ENCODE measurements at places on chromosomes 11 and 22. TPM values are rescaled to one million over a fixed set of nuclear protein-coding genes. Genes with fewer than 3 reads are reported as not detected.

DNA sequence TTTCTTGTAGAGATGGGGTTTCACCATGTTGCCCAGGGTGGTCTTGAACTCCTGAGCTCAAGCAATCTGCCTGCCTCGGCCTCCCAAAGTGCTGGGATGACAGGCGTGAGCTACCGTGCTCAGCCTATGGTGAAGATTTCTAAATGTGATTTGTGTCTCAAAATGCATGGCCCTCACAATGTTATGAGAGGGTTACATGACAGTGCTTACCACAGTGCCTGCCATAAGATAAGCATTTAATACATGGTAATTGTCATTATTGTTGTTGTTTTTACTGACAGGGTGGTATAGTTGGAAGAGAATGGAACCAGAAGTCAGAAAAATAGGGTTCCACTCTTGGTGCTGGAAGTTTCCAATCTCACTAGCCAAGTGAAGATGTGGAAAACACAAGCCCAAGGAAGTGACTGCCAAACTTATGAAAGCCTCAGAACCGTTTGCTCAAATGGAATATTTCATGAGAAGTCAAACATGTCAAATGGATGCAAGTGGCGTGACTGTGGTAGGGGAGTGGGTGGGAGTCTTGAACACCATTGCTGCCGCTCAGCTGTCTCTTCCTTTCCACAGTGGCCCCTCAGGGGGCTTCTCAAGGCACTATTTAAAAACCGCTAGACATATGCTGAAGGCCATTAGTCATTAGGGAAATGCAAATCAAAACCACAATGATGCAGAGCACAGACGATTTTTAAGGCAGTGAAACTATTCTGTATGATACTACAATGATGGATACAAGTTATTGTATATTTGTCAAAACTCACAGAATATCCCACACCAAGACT lies 29.1 kb upstream of the LMO2 start:
- no peak for DNase-seq

- no peak for DNase-seq
Measured at GRCh38 chr22:31332886-31333285, 13.3 kb downstream of the PATZ1 start.

DNA sequence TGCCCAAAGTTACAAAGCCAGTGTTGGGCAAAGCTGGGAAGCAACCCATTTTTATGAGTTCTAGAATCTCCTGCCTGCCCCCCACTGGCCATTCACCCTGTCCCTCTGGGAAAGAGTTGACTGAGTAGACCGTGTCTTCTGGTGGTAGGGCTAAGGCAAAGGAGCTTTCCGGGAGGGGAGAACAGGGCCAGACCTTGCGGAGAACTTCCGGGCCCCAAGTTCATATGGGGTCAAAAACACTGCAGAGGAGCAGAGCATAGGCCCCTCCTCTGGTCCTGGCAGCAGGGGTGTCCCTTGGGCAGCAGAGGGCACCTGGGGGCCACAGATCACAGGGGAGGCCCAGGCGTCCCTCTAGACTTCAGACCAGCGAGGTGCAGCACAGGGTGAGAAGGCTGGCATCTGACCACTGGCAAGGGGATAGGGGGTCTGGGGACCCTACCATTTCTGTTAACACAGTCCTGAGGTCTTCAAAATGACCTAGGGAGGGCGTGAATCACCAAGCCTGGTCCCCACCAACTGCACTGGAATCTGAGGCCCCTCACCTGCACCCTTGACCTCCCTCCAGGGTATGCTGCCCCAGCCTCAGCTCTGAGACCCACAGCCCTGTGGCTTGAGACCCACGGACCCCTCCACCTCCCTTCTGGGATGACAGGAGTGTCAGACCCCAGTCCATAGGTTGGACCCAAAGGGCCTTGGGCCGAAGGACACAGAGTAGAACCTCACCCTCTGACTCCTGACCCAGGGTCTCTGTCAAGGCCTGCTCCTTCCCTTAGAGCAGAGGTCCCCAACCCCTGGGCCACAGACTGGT lies 1.3 kb upstream of the ARAP1 start:
- no peak for DNase-seq

GRCh38 chr11:118547132-118547531 lies 16.1 kb downstream of the TMEM25 start:
- no peak for DNase-seq

GRCh38 chr22:36129486-36130388 lies 30.8 kb downstream of the APOL3 start:
- no peak for DNase-seq

DNA sequence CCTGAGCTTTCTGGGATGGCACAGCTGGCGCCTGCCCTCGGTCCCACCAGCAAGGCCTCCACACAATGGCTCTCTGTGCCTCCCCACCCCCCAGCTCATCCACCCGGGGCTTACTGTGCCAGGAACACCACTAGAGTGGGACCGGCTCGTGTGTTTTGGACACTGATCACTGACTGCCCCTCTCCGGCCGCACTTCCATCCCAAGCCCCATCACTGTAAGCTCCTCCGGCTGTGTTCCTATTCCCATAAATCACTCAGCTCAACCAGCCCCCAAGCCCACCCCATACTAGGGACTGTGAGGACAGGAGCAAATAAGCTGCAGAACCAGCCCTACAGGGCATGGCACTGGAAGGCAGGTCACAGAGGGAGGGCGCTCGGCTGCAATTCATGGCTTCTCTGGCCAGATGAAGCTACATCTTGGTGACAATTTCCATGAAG lies 7.3 kb downstream of the APBB1 start:
- DNase-seq = no peak

DNA sequence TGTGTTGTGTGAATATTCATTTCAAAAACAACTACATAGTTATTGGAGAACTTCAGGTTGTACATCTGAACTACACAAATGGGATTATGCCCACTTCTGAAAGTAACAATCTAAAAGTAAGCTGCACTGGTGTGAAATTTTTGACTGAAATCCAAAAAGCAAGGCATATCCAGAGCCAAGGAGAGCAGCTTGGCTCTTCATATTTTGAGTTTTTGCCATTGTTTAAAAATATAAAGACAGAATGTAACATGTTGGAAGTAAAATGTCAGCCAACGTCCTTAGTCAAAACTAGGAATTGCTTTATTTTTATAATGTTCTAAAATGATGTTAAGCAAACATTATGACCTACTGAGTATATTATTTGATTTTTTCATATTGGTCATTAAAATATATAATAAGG lies 45.8 kb upstream of the NOX4 start:
- no peak for DNase-seq

GRCh38 chr22:23519442-23520157 lies 60.5 kb downstream of the IGLL1 start:
- no peak for DNase-seq

DNA sequence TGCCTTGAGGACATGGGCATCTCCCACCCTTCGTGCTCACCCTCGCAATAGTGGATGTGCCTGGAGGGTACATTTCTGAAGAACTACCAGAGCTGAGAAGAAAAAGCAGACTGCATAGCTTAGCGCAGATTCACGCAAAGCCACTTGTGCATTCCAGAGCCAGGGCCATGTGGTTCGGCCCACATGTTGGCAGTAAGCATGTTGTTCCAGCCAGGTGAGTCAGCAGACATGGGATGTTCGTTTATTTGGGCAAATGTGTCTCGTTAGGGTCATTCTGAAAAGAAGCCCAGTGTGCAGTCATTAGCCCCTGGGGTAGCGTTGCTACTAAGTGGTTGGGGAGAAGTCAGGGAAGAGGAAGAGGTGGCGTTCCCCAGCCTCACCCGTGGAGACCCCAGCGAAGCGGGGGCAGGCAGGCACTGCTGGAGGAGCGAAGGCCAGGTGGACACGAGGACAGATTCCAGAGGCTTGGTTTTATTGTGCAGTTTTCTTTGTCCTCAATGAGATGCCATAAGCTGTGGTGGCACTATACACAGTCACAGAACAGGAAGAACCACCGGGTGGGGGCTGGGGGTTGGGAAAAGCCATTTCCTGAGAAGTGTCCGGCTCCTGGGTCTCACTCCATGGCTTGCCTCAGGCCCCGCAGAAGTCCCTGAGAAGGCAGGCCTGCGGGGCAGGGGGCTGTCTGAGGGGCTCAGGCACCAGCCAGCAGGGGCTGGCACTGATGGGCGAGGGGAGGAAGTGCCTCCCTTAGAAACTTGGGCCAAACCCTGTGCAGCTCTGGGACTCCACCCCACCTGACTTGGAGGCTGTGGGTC lies 5.0 kb downstream of the THY1 start:
- no peak for DNase-seq

- no peak for DNase-seq
Measured at GRCh38 chr11:116927163-116927974, 89.9 kb upstream of the APOA1 start.

- no peak for DNase-seq
Measured at GRCh38 chr11:61512435-61512834, 3.9 kb downstream of the LRRC10B start.

- no peak for DNase-seq
Measured at GRCh38 chr11:115144914-115145313, 359.3 kb downstream of the CADM1 start.

DNA sequence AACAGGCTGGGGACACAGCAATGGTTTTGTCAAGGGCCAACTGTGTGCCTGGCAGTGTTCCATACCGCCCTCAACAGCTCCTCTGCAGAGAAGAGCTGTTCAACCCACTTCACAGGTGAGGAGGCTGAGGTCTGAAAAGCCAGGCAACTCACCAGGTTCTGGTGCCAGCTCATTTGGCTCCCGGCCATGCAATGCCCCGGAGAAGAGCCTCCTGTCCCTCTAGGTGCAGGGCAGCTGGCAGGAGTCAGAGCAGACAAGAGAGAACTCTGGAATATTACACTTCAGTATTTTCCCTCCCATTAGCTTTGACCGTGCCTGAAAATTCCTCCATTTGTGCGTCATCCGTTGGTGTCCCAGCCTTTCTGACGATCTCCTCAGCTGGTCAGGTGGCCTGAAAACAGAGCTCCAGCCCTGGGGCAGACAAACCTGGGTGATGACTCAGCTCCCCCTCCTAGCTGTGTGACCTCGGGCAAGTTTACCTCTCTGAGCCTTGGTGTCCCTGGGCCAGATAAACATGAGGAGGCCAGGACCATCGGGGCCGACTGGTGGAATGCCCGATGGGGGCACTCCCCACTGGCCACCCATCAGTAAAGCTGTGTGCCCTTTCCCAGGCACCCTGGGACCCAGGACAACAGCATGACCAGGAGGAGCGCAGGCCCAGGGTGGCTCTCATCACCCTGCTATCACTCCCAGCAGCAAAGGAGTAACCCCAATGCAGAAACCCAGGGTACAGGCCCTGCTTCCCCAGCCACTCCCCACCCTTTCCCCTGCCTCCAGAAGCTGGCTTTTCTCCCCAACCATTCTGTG lies 9.6 kb upstream of the C1QTNF6 start:
- DNase-seq = no peak

BATF2 gene
- total RNA-seq = 2.7 TPM

ARRB1 gene
- total RNA-seq = 72.3 TPM

IL18 gene
- 7.9 TPM for total RNA-seq

TRIM48 gene
- not detected for total RNA-seq

Measured in esophagus muscularis mucosa (tissue), 4 donors.